ENCODE measurements at places on chromosomes 13 and 19.

GRCh38 chr19:43705729-43706128, 10.1 kb upstream of the IRGC start:
- no peak for DNase-seq

DNA sequence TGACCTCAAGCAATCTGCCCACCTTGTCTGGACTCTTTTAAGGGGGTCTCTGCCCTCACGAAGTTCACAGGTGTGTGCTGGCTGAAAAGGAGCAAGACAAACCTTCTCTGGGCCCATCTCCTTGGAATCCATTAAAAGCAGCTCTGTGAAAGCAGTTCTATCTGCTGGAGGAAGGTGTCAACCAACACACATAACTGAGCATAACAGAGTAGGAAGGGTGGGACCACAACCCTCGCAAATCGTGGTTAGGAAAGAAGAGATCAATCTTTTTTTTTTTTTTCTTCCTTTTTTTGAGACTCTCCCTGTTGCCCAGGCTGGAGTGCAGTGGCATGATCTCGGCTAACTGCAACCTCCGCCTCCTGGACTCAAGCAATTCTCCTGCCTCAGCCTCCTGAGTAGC, 1.4 kb downstream of the SUGP2 start:
- no peak for DNase-seq

- no peak for DNase-seq
These were observed 61.6 kb upstream of the MED4 start for GRCh38 chr13:48156466-48156865.

- DNase-seq: no peak
These were observed 148.3 kb downstream of the MYO16 start for GRCh38 chr13:108777421-108778420.

DNA sequence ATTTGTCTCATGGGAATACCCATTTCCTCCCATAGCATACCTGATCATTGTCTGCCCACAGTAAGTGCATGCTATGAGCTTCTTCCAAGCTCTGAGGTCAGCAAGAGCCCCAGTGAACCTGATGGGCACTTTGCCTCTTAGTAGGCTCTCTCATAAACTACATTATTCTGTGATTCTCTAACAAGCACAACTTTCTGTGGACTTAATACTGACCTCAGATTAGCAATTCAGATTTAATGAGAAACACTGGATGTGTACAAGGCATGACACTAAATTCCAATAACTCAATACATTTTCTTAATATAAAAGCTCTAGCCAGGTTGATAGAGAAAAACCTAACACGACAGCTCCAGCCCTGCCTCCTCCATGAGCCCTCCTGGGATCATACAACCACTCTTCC, 23.3 kb upstream of the STARD13 start:
- DNase-seq: no peak

DNA sequence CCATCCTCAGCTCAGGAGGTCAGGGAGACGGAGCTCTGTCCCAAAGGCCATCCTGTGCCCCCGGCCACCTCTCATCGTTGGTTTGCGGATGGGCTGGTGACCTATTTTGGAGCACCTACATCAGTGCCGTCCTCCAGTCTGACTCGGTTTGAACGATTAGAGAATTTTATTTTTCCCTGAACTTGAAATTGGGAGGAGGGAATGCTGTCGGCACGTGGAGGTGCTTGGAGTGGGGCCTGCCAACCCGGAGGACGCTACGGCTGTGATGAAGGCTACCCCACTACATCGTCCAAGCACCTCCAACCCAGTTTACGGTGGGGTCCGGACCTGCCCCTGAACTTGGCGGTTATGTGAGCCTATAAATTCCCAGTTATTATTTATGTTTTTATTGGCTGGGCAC, 3.0 kb upstream of the ZNF554 start:
- no peak for DNase-seq

- DNase-seq: no peak
These were observed 9.0 kb downstream of the LMO7 start for GRCh38 chr13:75645141-75645540.

GRCh38 chr19:55080121-55080967, 4.7 kb downstream of the EPS8L1 start:
- DNase-seq: no peak

- DNase-seq: no peak
These were observed 1071.2 kb downstream of the EFNB2 start for GRCh38 chr13:105464249-105464648.

DNA sequence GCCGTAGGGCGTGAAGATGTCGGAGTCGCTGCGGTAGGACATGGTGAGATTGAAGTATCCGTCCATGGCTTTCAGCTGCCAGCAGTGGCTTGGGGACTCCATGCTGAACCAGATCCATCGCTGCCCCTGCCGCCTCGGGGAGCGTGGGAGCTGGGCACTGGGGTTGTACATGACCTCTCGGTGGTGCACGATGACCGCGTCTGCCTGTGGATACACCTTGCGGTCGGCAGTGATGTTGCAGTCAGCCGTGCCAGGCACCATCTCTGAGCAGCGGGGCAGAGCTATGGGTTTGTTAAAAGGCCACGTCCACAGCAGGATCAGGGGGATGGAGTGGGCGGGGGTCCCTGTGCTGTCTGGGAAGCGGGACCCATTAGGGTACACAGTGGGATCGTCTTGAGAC, 7.4 kb downstream of the FUT6 start:
- no peak for DNase-seq

DNA sequence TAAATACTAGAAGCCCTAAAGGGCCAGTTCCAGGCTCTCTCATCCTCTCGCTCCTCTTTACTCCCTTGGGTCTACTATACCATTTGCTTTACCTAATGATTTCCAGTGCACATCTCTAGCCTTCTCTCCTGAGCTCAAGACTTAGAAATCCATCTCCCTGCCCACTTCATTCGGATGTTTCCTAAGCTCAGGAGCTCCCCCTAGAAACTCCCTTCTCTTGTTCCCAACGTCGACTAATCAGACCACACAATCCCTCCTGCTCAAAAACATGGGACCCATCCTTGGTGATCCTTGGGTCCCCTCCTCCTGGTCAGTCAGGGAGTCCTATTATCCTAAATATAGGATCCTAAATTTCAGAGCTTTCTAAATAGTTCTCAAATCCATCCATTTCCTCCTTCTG, 21.1 kb upstream of the STK24 start:
- no peak for DNase-seq

- DNase-seq: no peak
These were observed 12.5 kb upstream of the NCR1 start for GRCh38 chr19:54893406-54893805.

DNA sequence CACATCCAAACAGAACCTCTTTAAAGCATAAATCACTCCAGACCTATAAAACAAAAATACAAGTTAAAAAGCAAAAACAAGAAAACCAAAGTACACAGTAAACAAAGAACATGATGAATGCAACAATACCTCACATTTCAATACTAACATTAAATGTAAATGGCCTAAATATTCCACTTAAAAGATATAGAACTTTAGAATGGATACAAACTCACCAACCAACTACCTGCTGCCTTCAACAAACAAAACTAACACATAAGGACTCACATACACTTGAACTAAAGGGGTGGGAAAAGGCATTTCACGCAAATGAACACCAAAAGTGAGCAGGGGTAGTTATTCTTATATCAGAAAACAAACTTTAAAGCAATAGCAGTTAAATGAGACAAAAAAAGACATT, 44.9 kb upstream of the PABPC3 start:
- DNase-seq: no peak

DNA sequence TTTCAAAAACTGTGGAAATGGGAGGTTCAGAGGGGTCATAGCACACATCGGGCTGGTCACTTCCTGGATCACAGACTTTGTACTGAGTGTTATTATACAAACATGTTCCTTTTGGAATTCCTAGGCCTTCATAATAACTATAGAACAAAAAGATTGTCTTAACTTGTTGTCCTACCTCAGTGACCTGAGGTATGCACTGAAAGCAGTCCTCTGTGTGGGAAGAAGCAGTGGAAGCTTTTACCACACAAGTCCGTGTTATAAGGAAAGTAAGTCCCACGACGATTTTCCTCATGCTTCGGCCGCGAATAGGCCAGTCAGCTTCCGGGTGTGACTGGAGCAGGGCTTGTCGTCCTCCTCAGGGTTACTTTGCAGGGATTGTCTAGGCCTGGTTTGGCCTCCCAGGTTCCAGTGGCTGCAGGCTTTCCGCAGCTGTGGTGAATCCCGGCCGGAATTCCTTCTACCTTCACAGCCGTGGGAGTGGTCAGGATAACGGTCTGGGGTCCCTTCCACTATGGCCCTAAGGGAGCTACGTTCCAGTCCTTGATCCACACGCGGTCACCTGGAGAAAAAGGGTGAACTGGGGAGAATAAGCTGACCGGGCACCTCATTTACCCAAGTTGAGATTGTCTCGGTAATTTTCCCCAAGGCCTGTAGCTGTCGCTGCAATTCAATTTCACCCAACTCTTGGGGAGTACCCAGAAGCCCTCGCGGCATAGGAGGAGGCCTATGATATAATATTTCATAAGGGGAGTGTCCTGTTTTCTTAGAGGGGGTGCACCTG, 16.0 kb downstream of the NAPSA start:
- no peak for DNase-seq

- DNase-seq: peak; percentile 49
These were observed 73.5 kb upstream of the C13orf46 start for GRCh38 chr13:114047358-114047881.

GRCh38 chr13:47672245-47673008, 328.6 kb downstream of the SUCLA2 start:
- no peak for DNase-seq

DNA sequence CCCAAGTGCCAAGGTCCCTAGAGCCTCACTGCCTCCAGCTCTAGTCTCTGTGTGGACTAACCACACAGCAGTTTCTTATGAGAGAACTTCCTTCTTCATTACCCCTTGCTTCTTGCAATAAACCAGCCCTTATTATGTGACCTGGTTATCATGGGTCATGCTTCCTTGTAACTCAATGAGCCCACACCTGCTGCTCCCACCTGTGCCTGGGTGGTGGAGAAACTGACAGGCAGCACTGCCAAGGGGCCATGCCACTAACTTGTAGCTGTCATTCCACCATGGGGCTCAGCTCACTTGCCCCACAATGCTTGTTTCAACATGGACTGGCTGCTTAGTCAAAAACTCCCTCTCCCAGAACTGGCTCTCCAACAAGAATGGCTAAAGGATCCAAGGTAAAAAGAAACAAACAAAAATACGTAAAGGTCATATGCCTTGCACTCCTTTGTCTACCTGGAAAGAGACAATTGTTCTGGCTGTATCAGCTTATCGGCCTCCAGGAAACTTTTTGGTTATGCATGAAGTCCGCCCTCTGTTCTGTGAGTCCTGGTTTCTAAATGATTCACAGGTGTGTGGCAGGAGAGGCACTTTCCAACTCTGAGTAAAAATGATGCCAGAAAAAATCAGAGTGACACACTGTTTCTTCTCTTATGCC, 446.4 kb downstream of the COG6 start:
- peak; percentile 18 for DNase-seq

- DNase-seq: no peak
These were observed 7.8 kb downstream of the PGPEP1 start for GRCh38 chr19:18348171-18348570.

- no peak for DNase-seq
These were observed 52.1 kb downstream of the SERP2 start for GRCh38 chr13:44425815-44426078.

GRCh38 chr13:50712456-50712855, 131.0 kb downstream of the DLEU7 start:
- no peak for DNase-seq

GRCh38 chr13:78258304-78258703, 339.7 kb upstream of the EDNRB start:
- no peak for DNase-seq

- DNase-seq: no peak
These were observed 326.0 kb downstream of the GPC6 start for GRCh38 chr13:93552596-93552995.

- DNase-seq: peak; percentile 71
These were observed 65.4 kb downstream of the GNG7 start for GRCh38 chr19:2636897-2637683.

GRCh38 chr13:99514801-99515200, 13.5 kb downstream of the TM9SF2 start:
- no peak for DNase-seq

DNA sequence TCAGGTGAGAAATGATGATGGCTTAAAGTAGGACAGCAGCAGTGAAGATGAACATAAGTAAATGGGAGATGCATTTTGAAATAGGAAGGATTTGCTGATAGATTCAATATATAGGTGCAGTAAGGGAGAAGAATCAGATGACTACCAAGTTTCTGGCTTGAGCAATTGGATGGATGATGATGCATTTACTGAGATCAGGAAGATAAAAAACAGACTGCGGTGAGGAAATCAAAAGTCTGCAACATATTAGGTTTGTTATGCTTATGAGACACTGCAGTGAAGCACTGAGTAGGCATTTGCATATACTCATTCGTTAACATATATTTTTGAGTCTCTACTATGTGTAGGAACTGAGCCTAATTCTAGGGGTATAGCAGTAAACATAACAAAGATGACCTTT, 184.2 kb downstream of the LACC1 start:
- DNase-seq: no peak

- DNase-seq: no peak
These were observed 1.7 kb downstream of the ELL start for GRCh38 chr19:18519962-18520847.

GRCh38 chr13:113765564-113765910, 6.5 kb downstream of the TMEM255B start:
- DNase-seq: no peak

DNA sequence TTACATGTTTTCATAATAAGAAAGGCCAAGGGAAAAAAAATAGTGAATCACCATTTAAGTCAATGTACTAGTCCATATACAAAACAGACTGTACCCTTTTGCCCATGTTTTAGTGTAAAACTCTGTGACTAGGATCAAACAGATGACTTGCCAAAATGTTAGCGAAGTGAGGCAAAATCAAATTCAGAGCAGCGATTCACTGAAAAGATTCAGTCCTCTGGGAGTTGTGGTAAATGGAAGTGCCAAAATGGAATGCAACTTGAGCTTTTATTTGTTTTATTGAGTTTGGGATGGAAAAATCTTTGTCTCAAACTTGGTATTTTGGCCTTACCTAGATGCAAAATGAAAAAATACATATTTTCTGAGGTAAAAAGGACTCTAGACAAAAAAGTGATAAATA, 9.1 kb downstream of the CDADC1 start:
- DNase-seq: no peak
